Trophoblast cell (in vitro differentiated cells and primary cell): ENCODE measurements at places on chromosomes 13 and 19.

GRCh38 chr13:95505986-95506385 is 46.5 kb upstream of the CLDN10 start:
- H3K36me3 ChIP-seq = no peaks in the 10 kb centered on the region
- H3K27ac ChIP-seq = no peak overlapping the region
- H3K4me3 ChIP-seq = no peak overlapping the region
- H3K4me1 ChIP-seq = peaks cover 8% of the 10 kb centered on the region
- no peaks in the 10 kb centered on the region for H3K27me3 ChIP-seq
- DNase-seq = no peak

- H3K36me3 ChIP-seq = no peaks in the 10 kb centered on the region
- no peak for DNase-seq
- no peaks in the 10 kb centered on the region for H3K4me1 ChIP-seq
- H3K27me3 ChIP-seq = no peaks in the 10 kb centered on the region
- H3K4me3 ChIP-seq = no peak overlapping the region
- no peak overlapping the region for H3K27ac ChIP-seq
Measured at GRCh38 chr13:64130600-64130999, 2715.0 kb upstream of the PCDH20 start.

- DNase-seq = no peak
- no peak overlapping the region for H3K27ac ChIP-seq
- H3K4me3 ChIP-seq = no peak overlapping the region
- peaks cover 3% of the 10 kb centered on the region for H3K36me3 ChIP-seq
Measured at GRCh38 chr13:49532593-49532992, 36.8 kb downstream of the PHF11 start.

- H3K27ac ChIP-seq = no peak overlapping the region
- peaks cover 39% of the 10 kb centered on the region for H3K27me3 ChIP-seq
- no peaks in the 10 kb centered on the region for H3K36me3 ChIP-seq
- DNase-seq = no peak
- H3K4me3 ChIP-seq = no peak overlapping the region
Measured at GRCh38 chr19:18616023-18616422, 3.4 kb downstream of the TMEM59L start.

DNA sequence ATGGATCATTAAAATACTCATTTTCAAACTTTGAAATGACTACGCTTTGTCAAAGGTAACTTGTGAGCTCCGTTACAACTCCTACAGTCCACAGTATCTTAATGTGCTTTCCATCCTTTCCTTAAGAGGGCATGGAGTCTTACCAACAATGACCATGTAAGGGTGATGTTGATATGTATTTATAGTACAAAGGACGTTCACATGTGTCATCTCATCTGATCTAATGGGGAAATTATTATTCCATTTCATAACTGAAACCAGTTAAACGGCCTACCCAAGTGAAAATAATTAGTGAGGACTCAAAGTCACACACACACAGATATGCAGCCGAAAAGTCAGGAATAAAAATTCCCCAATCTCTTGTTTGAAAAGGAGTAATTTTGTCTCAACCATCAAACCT is 9.6 kb downstream of the USP12 start:
- no peak for DNase-seq
- no peak overlapping the region for H3K4me3 ChIP-seq
- no peaks in the 10 kb centered on the region for H3K27me3 ChIP-seq
- no peak overlapping the region for H3K27ac ChIP-seq
- H3K36me3 ChIP-seq = no peaks in the 10 kb centered on the region

DNA sequence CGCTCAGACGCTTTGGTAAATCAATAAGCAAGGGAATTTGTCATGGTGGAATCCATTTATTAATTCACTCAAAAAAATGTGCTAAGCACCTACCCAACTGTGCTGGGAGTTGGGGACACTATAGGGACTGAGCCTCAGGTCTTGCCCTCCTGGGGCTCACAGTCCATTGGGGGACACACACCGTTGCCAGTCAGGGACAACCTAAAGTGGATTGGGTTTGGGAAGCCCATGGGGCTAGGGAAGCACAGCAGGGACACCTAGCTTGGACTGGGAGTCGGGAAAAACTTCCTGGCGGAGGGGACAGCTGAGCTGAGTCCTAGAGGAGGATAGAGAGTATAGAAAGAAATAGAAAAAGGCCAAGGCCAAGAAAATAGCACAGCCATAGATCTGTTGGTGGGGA is 8.5 kb downstream of the FOSB start:
- peaks cover 9% of the 10 kb centered on the region for H3K36me3 ChIP-seq
- peak; percentile 67 for DNase-seq
- no peaks in the 10 kb centered on the region for H3K27me3 ChIP-seq
- H3K4me1 ChIP-seq = peaks cover 1% of the 10 kb centered on the region

DNA sequence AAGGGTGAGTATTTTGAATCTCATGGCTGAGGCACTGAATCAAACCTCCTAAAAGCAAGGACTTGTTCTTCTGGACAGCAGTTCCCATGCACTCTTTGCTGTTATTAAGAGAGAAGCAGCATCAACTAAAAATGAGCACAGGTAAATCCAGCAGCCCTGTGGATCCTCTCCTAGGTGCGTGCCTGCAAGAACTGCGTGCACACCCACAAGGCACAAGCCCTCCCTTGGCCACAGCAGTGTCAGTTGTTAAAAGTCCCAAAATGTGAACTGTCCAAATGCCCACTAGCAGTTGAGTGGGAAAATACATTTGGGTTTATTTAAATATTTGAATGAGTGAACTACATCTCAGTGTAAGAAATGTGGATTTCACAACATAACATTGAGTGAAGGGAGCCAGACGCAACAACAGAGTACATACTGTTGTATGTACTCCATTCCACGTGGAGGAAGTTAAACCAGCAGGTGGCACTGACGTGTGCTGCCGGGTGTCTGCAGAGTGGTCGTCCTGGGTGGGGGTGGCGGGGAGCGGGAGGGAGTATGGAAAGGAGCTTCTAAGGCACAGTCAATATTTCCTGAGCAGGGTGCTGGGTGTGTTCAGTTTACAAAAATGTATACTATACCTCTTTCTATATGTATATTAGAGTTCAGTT is 266.4 kb downstream of the NALCN start:
- H3K27ac ChIP-seq = no peak overlapping the region
- H3K4me1 ChIP-seq = no peaks in the 10 kb centered on the region
- no peak overlapping the region for H3K4me3 ChIP-seq
- DNase-seq = no peak

DNA sequence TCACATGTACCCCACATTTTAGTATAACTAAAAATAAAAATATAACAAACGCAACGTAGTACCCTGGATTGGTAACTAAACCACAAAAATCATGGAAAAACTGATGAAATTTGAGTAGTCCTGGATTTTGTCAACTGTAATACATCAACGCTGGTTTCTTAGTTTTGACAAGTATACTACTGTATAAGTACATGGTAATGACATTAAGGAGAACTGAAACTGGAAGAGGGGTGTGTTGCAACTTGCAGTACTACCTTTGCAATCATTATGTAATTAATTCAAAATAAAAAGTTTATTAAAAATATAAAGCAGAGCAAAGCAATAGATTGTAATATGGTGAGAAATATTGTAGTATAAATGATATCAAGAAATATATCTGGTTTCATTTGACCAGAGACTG is 1158.0 kb upstream of the SPRY2 start:
- H3K36me3 ChIP-seq = no peaks in the 10 kb centered on the region
- DNase-seq = no peak
- H3K4me1 ChIP-seq = no peaks in the 10 kb centered on the region
- no peak overlapping the region for H3K4me3 ChIP-seq

DNA sequence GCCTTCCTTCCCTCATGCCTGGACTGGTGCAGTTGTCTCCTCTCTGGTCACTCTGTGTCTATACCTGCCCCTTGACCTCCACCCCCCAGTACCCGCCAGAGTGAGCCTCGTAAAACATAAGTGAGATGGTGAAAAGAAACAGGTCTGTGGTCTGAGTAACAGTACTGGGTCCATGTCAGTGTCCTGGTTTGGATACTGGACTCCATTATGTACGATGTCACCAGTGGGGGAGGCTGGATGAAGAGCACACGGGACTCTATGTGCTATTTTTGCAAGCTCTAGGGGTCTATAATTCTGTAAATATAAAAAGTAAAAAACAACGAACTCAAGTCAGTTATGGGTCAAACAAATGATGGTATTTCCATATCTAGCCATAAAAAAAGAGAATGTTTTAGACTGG is 14.4 kb downstream of the MYBPC2 start:
- no peak overlapping the region for H3K4me3 ChIP-seq
- no peaks in the 10 kb centered on the region for H3K4me1 ChIP-seq
- no peak for DNase-seq
- no peaks in the 10 kb centered on the region for H3K27me3 ChIP-seq
- no peak overlapping the region for H3K27ac ChIP-seq
